Activated T-cell treated with anti-CD3 and anti-CD28 coated beads for 4 hours (primary cell): ENCODE measurements at places on chromosomes 6 and 20.

- DNase-seq = peak; percentile 88
Observed at GRCh38 chr20:3811467-3812258, 8.7 kb upstream of the AP5S1 start.

GRCh38 chr20:40160097-40160550 is 528.9 kb downstream of the MAFB start:
- DNase-seq = no peak

DNA sequence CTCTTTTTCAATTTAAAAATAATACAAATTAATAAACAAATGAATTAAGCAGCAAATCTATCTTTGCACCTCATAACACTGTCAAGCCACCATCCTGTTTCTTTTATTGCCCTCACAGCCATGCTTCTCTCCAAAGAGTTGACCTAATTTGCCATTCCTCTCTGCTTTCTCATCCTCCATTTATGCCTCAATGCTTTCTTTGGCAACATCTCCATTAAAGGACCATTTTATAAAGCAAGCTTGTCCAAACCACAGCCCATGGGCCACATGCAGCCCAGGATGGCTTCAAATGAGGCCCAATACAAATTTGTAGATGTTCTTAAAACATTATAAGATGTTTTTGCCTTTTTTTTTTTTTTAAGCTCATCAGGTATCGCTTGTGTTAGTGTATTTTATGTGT is 26.4 kb upstream of the MEI4 start:
- no peak for DNase-seq

DNA sequence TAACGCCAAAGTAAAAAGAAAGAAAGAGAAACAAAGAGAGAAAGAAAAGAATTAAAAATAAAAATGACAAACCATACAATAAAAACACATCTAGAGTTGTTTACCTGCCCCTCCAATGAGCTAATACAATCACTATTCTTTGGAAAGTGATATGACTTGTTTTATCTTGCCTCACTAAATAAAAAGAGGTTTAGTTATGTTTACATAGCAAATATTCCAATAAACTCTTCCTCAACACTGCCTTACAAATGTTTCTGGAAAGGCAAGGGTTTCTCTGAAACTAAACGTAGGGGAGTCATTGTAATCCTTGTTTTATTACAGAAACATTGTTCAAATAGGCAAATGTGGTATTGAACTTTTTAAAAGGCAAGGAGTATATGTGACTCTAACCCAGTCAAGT is 396.2 kb downstream of the EPM2A start:
- no peak for DNase-seq
